ENCODE measurements at places on chromosomes 7 and 10.

- no peak for DNase-seq
Measured at GRCh38 chr10:132993271-132994184, 51.2 kb upstream of the CFAP46 start.

DNA sequence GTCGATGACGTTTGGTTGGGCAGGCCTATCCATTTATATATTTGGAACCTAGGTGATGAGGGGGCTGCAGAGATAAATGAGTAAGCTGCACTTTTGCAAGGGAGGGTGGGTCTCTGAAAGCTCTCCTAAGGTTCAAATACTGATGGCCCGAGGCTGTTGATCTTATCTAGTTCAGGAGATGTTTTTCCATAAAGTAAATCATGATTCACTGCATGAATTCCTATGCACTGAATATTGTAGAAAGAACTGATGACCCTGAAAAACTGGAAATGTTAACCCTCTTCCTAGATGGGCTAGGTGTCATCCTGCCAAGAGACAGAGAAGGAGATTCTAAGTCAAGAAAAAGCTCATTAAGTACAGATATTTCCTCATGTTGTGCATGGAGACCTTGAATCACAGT is 459.9 kb downstream of the PLXNA4 start:
- DNase-seq, result peak; percentile 70

DNA sequence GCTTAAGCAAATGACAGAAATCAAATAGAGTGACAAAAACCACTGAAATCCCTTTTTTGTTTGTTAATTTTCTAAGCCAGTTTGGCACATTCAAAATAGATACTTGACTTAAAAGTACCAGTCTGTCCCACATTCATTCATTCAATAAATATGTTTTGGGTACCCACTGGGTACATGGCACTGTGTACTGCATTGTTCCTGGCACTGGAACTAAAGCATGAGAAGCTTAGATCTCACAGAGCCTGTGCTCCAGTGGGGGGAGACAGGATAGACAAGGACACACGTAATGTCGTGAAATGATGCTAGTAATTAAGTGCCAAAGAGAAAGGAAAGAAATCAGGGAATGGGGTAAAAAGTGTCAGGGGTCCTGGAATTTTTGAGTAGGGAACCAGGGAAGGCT is 13.0 kb downstream of the MTURN start:
- no peak for DNase-seq

- no peak for DNase-seq
Measured at GRCh38 chr7:130342701-130343380, 1.8 kb upstream of the CPA5 start.

DNA sequence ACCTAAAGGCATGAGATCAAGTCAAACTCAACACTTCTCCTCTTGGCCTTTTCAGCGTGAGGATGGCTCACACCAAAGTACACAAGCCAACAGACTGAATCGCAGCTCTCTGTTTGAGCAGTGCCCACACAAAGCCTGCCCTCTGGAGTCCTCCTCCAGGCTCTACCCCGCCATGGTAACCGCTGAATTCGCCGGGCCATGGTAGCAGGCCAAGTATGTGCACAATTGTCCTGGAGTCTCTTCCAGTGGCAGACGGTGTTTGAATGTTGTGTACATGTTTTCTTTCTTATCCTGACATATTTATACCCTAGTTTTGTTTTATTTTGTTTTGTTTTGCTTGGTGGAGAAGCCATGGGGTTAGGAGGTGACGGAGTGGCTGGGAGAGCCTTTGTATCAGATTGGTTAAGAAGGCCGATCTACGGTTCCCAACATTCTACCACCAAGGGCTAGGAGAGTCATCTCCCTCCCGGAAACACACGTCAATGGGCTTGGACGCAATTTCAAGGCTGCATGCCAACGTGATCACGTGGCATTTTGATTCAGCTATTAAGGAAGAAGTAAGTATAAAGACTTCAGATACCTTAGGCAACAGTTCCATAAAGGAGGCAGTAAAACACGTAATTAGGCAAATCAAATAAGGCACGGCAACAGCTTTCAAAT is 12.1 kb upstream of the SHH start:
- no peak for DNase-seq

DNA sequence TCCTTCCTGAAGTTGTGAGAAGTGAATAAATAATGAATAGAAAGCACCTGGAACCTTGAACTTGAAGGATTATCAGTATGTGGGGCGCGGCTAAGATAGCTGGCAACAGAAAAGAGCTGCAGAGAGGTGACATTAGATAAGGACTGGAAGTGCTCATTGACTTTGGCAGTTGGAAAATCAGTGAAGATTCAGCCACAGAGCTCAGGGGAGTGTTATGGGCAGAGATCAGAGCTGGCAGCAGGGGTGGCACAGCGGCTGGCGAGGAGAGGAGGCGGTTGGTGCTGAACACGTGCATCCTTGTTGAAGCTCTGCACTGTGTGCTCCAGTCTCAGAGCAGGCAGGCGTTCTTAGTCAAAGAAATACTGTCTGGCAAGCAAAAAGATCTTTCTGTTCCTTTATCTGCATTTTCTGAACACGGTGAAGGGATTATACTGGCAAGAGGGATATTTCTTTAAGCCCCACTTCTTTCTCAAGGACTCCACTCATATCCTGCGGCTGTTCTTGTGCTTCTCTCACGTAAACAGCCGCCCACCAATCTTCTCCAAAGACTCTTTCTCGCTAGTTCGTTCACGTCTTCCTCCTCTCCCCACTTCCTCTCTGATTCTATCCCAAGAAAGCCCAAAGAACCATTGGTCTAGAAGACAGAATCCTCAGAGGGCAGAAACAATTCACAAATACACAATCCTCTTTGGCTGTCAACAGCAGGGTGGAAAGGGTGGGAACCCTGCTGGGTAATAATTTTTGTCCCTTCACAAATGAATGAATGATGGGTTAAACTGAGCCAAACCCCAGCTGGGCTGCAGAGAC is 38.6 kb upstream of the ADD3 start:
- DNase-seq, result no peak

DNA sequence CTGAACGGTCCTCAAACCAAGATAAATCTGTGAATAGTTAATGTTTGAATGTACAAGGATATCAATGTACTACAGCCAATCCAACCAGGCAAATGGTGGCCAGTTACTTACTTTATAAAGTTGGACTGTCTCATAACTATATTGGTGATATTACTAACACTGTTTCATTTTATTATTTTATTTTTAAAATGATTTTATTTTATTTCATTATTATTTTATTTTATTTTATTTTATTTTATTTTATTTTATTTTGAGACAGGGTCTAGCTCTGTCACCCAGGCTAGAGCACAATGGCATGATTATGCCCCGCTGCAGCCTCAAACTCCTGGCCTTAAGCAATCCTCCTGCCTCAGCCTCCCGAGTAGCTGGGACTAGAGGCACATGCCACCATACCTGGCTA is 6.8 kb downstream of the IL15RA start:
- DNase-seq, result no peak

DNA sequence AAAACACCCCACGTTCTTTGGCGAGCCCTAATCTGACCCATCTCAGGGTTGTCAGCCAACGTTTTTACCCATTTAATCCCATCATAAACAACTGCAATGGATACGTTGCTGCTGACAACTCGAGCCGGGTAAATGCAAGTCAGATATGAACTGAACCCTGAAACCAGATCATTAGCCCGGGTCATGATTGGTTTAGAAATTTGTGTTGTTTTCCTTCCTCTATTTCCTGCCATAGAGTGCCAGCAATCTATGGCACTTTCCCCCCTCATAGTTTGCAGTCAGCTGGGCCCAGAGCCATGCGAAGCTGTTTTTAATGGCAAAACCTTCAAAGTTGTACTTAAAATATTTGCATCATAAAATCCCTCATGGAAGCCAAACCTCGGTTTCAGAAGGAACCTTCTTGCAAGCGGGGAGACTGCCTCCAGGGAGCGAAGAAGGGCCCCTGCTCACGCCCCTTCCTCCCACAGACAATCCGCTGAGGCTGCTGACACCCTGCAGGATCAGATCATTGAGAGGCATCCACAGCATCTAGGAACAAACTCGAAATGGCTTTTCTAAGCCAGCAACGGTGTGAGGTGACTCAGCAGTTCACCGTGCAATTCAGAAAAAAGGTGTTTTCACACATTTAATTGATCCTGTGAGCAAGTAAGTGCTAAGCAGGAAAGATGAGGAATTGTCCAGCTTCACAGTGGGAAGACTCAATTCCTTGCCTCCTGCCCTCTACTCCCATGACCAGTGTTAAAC is 710.1 kb downstream of the PARD3 start:
- peak; percentile 39 for DNase-seq

GRCh38 chr10:60491162-60491561 is 101.5 kb upstream of the ANK3 start:
- DNase-seq, result no peak

DNA sequence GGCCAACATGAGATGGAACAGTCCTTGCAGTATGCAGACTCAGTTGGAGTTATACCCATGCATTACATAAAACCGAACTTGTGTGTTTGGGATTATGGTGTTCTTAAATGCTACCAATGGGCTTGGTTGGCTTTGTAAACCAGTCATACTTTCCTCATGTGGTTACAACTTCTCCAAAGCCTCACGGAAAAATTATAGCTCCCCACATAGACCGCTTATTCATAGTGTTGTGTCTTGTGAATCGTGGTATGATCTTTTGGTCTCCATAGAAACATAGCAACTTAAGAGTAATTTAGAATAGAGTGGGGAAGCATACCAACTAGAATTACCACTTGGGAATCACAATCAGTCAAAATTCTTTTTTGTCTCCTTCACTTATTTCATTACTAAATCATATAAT is 112.3 kb upstream of the FZD1 start:
- peak; percentile 33 for DNase-seq

DNA sequence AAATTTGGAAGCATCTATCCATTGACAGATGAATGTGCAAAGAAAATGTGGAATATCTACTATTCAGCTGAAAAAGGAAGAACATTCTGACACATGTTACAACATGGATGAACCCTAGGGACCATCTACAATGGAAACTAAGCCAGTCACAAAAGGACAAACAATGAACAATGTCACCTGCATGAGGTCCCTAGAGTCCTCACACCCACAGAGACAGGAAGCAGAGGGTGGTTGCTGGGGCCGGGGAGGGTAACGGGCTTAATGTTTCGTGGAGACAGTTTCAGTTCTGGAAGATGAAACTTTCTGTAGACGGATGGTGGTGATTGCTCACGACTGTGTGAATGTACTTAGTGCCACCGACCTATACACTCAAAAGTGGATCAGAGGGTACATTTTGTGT is 282.9 kb downstream of the ADARB2 start:
- DNase-seq, result no peak

GRCh38 chr7:93765475-93765874 is 125.1 kb downstream of the TFPI2 start:
- no peak for DNase-seq

DNA sequence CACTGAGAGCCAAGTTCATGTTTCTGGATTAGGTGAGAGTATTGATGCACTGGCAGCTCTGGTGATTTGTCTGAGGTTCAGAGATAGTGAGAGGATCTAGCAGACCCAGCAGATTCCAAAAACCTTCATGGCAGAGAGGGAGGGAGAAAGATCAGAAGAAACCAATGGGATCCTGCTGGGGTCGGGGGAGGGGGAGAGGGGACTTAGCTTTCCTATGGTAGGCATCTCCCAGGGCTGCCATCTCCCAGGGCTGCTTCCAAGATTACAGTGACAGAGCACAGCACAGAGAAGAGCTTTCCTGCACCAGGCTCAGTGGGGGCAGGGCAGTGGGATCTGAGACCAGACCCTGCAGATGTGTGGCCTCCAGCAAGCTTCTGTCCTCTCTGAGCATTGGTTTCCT is 76.8 kb upstream of the GDF10 start:
- no peak for DNase-seq

GRCh38 chr10:114311023-114311422 is 72.0 kb downstream of the VWA2 start:
- DNase-seq, result no peak

GRCh38 chr7:85887133-85887532 is 700.3 kb upstream of the SEMA3D start:
- no peak for DNase-seq

DNA sequence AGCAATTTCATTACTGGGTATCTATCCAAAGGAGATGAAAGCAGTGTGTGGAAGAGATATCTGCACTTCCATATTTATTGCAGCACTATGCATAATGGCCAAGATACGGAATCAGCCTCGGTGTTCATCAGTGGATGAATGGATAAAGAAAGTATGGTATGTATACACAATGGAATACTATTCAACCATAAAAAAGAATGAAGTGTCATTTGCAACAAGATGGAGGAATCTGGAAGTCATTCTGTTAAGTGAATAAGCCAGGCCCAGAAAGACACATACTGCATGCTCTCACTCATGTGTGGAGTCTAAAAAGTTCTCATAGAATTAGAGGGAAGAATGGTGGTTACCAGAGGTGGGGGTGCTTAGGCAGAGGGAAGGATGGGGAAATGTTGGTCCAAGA is 35.3 kb downstream of the CREM start:
- no peak for DNase-seq

GRCh38 chr10:18759575-18759974 is 100.3 kb downstream of the ARL5B start:
- DNase-seq, result no peak

GRCh38 chr10:6486309-6486708 is 93.8 kb downstream of the PRKCQ start:
- no peak for DNase-seq

DNA sequence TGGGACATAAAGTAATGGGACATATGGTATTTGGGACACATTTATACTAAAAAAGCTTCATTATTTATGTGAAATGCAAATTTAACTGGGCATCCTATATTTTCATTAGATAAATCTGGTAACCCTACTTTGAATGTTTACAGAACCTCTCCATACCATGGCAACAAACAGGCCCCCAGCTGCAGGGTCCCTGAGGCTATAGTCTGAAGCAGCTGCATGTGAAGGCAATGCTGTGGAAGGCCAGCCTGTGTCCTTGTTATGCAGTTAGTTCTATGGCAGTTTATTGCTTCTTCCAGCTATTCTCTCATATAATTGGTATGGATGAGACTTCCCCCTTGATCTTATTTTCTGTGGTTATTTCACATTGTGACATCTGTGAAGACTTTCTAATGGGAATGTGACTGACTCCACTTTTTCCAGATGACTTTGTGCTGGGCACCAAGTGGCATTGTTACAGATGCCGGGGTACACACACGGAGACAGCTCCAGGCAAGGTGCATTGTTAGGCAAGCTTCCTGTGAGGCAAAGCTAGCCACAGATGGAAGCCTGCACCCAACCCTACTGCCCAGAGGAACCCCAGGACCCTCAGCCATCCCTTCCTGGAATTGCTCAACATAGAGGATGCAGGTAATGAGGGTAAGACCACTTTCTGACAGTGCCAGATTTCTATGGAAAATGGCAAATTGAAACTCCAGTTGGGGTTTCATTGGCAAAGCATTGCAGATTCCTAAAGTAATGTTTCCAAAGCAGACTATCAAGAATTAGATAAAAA is 49.5 kb upstream of the ADAM12 start:
- no peak for DNase-seq

- DNase-seq, result peak; percentile 22
Measured at GRCh38 chr10:132036153-132036886, 29.4 kb upstream of the JAKMIP3 start.

GRCh38 chr10:116768786-116769185 is 26.4 kb upstream of the HSPA12A start:
- no peak for DNase-seq

GRCh38 chr10:20694296-20694695 is 202.8 kb downstream of the NEBL start:
- DNase-seq, result no peak

GRCh38 chr10:114709984-114710383 is 51.9 kb upstream of the ABLIM1 start:
- no peak for DNase-seq

GRCh38 chr7:123682690-123683089 is 27.0 kb downstream of the LMOD2 start:
- DNase-seq, result peak; percentile 68
